Activated CD4-positive, alpha-beta memory T cell treated with anti-CD3 and anti-CD28 coated beads, Interleukin-2, amount 10 ng/mL, durations not matched to agents 7 days and 5 days (primary cell): ENCODE measurements at places on chromosomes 6 and 20. TPM values are rescaled to one million over a fixed set of nuclear protein-coding genes. Genes with fewer than 3 reads are reported as not detected.

DNA sequence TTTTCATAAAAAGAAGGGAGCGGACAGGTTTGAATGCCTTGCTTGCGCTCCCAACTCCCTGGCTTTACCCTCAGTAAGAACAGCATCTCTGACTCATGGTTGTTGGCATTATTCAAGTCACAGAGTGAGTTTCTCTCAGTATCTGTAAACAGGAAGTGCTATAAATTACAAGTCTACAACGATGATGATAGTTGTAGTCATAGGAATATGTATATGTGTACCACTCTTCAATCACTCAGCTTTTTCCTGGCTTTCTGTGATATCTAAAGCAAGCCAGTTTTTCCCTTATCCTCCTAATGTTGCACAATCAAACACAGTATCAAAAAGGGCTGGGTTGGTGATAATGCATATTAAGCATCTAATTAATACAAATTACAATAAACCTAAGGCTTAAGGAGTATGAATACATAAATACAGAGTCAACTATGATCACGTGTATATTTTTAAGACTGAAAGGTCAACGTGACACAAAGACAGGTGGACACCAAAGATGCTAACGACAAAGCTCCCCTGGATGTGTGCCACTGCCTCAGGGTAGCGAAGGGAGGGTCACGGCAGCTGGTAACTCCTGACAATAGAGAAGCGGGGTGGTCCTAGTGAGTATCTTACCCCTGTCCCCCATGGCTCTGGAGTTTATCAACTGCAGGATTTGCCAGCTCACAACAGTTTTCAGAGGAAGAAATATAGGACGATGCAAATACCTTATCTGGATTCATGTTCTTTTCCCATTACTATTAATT, 202.8 kb downstream of the BTBD9 start:
- no peaks in the 10 kb centered on the region for H3K36me3 ChIP-seq
- peaks cover 8% of the 10 kb centered on the region for H3K4me1 ChIP-seq
- no peak for DNase-seq
- H3K4me3 ChIP-seq = no peak overlapping the region
- H3K27ac ChIP-seq = no peak overlapping the region
- H3K27me3 ChIP-seq = no peaks in the 10 kb centered on the region

- H3K4me1 ChIP-seq = no peaks in the 10 kb centered on the region
- H3K27me3 ChIP-seq = no peaks in the 10 kb centered on the region
Measured at GRCh38 chr6:8628736-8629135, 193.4 kb upstream of the SLC35B3 start.

GRCh38 chr6:106250953-106251352, 74.6 kb downstream of the ATG5 start:
- no peak for DNase-seq
- peaks cover 26% of the 10 kb centered on the region for H3K36me3 ChIP-seq
- H3K4me1 ChIP-seq = peaks cover 25% of the 10 kb centered on the region

GRCh38 chr6:152673236-152673635, 24.5 kb upstream of the MYCT1 start:
- no peak overlapping the region for H3K27ac ChIP-seq
- DNase-seq = no peak
- H3K27me3 ChIP-seq = no peaks in the 10 kb centered on the region
- H3K36me3 ChIP-seq = no peaks in the 10 kb centered on the region
- no peak overlapping the region for H3K4me3 ChIP-seq

- H3K27ac ChIP-seq = no peak overlapping the region
- H3K4me1 ChIP-seq = no peaks in the 10 kb centered on the region
- H3K4me3 ChIP-seq = no peak overlapping the region
- no peaks in the 10 kb centered on the region for H3K36me3 ChIP-seq
Measured at GRCh38 chr6:157779705-157780604, 43.1 kb upstream of the SNX9 start.

DNA sequence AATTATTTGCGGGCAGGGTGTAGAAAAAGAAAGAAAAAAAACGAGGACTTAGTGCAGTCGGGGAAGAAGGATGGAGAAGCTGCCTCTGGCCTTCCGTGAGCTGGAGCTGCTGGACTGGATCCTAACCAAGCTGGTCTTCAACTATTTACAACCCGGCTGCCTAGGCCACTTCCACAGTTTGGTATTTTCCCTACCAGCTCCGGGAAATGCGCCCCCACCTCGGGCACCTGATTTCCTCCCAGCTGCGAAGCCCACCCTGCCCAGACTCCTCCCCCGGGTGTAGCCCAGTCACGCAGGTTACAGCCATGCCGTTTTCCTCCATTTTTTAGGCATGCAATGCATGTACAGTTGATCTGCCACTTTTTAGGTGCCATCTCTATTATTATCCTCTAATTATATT, 21.2 kb downstream of the THEMIS start:
- no peak for DNase-seq
- peaks cover 67% of the 10 kb centered on the region for H3K4me1 ChIP-seq
- H3K36me3 ChIP-seq = peaks cover 58% of the 10 kb centered on the region
- no peaks in the 10 kb centered on the region for H3K27me3 ChIP-seq

Gene TAP1
- 412 TPM for total RNA-seq

Gene RBPJL
- not detected for total RNA-seq
